Chondrocyte (in vitro differentiated cells): ENCODE measurements at places on chromosomes 11 and 22. TPM values are rescaled to one million over a fixed set of nuclear protein-coding genes. Genes with fewer than 3 reads are reported as not detected.

DNA sequence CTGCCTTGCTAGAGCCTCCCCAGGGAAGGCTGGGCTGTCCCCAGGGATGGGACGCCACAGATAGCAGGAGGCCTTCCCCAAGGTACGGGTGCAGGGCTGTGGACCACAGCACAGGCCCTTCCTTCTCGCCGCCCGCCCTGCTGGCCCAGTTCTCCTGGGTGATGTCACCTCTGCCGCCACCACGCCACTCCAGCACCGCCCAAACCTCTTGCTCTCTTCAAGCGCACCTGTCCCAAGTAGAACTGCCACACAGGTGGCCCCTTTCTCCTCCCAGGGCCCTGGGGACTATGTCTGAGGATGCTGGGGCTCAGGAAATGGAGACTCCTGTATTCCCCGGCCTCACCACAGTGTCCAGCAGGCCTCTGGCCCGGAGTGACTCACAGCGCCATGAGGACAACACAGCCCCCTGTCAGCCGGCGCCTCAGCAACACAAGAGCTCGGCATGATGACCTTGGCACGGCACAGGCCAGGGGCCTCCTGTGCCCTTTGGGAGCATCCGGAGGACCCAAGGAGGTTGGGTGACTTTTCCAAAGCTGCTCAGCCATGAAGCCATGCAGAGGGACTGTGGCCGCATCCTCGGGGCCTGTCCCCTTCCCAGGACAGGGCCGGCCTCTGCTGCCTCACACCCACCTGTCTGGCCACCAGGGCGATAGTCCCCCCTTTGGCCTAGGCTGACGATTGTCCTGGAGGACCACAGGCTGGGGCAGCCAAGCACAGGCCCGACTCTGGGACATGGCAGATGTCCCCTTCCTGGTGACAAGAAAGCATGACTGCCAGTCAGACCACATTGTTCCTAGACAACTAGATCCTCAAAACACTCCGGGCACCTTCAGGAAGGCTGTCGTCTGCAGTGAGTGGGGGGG is 1023.5 kb downstream of the BRD1 start:
- no peak overlapping the region for H3K4me3 ChIP-seq
- DNase-seq: no peak
- H3K27me3 ChIP-seq: peaks cover 2% of the 10 kb centered on the region
- no peak overlapping the region for H3K27ac ChIP-seq
- no peaks in the 10 kb centered on the region for H3K36me3 ChIP-seq

- no peaks in the 10 kb centered on the region for H3K27me3 ChIP-seq
- H3K4me3 ChIP-seq: no peak overlapping the region
- no peak for DNase-seq
- H3K36me3 ChIP-seq: no peaks in the 10 kb centered on the region
- H3K4me1 ChIP-seq: peaks cover 9% of the 10 kb centered on the region
Measured at GRCh38 chr11:94243571-94244515, 60.5 kb upstream of the IZUMO1R start.

DNA sequence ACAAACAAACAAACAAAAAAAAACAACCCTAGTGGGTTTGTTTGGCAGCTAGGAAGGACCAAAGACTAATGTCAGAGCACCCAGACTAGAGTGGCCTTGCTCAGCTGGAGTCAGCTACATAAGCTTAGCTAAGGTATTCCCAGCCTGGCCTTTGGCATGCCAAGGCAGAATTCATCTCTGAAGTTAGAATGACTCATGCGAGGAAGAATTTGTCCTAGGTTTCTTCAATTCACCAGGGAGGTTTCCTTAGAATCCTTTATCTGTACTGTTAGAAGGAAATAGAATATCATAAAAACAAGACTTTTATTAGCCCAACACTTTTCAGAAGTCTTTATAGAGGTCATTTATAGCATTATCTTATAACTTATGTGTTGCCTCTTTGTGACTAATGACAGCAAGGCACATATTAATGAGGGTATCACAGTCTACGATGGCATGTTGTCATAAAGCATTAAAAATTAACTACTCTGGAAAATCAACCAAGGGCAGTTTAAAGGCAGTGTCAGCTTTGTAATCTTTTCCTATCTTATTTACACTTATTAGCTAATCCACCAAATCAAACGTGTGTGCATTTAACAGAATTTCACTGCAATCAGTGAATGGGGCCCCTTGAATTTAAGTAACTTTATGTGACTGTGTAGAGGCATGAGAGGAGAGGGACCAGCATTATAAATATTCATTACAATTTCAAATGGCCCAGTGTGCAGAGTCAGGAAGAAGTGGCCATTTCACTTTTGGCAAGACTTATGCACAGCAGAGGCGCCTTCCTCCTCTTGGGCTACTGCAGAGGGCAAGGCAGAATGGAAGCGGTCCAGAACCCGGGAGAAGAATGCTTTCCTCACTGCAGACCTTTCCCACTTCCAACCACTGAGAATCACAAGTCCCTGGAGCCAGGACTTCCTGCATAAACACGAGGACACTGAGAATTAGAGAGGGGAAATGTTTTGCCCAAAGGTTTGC is 36.3 kb downstream of the SLC5A1 start:
- H3K27ac ChIP-seq: no peak overlapping the region
- H3K36me3 ChIP-seq: no peaks in the 10 kb centered on the region
- no peak overlapping the region for H3K4me3 ChIP-seq
- DNase-seq: no peak
- H3K27me3 ChIP-seq: peaks cover 16% of the 10 kb centered on the region
- H3K4me1 ChIP-seq: peaks cover 13% of the 10 kb centered on the region

DNA sequence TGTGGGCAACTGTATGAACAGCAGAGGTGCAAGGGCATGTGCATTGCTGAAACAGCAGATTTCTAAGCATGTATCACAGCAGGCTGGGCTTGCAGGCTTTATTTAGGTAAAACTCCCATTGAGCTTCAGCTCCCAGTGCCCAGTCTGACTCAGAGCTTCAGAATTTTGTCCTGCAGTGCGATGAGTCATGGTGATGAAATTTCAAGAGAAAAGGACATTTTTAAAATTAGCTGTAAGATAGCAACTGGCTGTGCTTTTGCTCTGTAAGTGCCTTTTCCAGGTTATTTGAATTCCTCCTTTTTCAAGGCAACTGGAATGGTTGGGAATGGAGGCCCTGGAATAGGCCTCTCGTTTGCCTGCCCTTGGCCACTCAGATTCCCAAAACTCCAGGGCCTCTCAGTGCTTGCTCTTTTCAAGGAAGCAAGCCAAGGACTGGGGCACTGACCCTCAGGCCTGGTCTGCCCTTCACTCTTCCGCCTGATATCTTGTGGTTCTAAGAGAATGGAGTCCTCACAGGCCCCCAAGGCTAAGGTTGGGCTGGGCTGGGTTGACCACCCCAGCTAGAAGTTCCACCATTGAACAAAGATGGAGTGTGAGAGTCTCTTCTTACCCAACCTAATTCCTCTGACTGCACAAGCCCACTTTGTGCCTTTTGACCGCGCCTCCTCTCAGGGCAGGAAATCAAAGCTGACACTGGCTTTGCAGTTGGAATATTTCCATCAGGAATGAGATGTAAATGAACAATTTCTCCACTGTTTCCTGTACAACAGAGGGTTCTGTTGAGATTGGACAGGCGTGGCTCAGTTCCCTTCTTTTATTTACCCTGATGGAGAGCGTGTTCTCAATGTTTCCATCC is 59.5 kb upstream of the PRSS23 start:
- no peaks in the 10 kb centered on the region for H3K36me3 ChIP-seq
- no peak overlapping the region for H3K4me3 ChIP-seq
- peak overlapping the region; percentile 100 for H3K27ac ChIP-seq

DNA sequence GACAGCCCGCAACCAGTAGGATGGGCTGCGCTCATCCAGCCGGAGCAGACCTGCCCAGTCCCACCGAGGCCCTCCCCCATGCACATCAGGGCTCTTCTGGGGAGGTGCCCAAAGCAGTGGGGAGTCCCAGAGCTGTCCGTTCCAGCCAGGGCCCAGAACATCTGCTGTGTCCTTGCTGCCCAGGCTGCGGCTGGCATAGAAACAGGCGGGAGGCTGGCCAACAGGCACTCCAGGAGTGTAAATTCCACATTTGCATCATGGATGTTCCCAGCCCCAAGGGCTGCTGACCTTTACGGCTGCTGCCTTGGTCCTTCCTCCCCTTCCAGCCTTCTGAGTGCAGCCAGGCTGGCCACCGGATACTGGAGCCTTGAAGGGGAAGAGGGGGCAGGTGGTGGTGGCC is 30.0 kb upstream of the SYT7 start:
- no peak overlapping the region for H3K4me3 ChIP-seq
- no peak for DNase-seq
- H3K36me3 ChIP-seq: no peaks in the 10 kb centered on the region
- H3K27ac ChIP-seq: no peak overlapping the region
- H3K27me3 ChIP-seq: peaks cover 18% of the 10 kb centered on the region

GRCh38 chr11:122714484-122714883 is 59.0 kb downstream of the UBASH3B start:
- no peak overlapping the region for H3K4me3 ChIP-seq
- no peaks in the 10 kb centered on the region for H3K36me3 ChIP-seq
- H3K27me3 ChIP-seq: no peaks in the 10 kb centered on the region
- DNase-seq: no peak
- peaks cover 39% of the 10 kb centered on the region for H3K4me1 ChIP-seq

DNA sequence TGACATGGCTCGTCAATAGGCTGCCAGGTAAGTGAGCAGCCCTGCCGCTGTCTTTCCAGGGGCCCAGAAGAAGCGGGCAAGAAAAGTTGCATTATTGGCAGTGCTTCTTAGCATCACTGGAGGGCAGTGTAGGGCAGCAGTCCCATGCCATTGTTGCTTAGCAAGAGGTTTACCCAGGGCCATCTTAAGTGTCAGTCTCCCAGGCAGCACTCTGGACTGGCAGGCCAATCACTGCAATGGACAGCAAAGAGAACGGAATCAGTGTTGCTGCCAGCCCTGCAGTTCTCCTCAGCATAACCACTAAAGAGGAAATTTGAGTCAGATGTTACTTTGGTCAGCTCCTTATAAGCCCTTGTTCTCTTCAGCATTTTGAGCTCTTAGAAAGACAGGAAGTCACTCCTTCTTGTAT is 13.4 kb upstream of the GRK2 start:
- H3K27ac ChIP-seq: no peak overlapping the region
- peaks cover 12% of the 10 kb centered on the region for H3K4me1 ChIP-seq
- no peak overlapping the region for H3K4me3 ChIP-seq
- no peaks in the 10 kb centered on the region for H3K27me3 ChIP-seq
- peaks cover 60% of the 10 kb centered on the region for H3K36me3 ChIP-seq

DNA sequence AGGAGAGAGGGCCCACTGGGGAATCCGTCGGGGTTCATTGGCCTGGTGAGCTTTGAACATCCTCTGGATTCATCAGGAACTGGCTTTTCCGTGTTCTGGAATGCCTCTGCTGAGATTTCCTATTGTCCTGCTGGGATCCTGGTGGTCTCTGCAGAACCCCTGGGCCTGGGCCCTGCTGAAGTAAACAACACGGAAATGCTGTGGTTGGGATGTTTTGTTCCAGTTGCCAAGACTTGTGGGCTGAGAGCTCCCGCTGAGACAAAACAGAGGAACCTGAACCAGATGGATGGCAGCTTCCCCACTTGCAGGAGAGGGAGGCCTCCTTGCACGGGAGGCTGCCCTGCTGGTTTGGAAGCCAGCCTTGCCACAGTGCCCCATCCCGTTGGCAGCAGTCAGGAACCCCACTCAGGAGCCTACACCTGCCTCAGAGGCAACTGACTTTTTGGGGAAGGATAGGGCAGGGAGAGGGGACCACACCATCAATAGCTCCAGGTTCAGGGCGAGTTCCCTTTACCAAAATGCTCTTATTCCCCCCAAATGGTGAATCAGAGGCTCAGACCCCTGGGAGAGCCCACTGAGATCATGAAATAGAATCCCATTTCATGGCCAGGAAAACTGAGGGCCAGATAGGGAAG is 60.7 kb downstream of the LRRC32 start:
- no peak overlapping the region for H3K27ac ChIP-seq
- no peaks in the 10 kb centered on the region for H3K27me3 ChIP-seq
- H3K4me3 ChIP-seq: no peak overlapping the region
- H3K4me1 ChIP-seq: peaks cover 47% of the 10 kb centered on the region
- DNase-seq: no peak

- H3K4me3 ChIP-seq: no peak overlapping the region
- H3K4me1 ChIP-seq: no peaks in the 10 kb centered on the region
- H3K27me3 ChIP-seq: peaks cover 2% of the 10 kb centered on the region
- no peaks in the 10 kb centered on the region for H3K36me3 ChIP-seq
- DNase-seq: no peak
Measured at GRCh38 chr22:17475318-17476230, 87.7 kb upstream of the SLC25A18 start.

DNA sequence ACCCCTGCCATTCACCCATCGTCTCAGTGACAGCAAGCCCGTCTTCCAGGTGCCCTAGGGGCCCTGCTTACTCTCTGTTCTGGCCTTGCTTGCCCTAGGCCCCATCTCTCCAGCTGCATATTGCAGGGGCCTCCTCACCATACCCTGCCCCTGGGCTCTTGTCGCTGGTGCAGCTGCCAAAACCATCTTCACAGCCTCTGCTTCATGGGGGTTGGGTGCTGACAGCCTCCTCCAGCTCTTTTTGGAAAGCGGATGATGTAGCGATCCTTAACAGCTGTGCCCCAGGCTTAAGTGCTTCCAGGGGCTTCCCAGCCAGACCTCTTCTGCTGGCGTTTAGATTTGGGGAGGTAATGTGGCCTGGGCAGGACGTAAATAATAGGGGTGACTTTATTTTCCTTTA is 61.2 kb upstream of the SUSD2 start:
- no peak overlapping the region for H3K27ac ChIP-seq
- H3K36me3 ChIP-seq: peaks cover 21% of the 10 kb centered on the region
- H3K27me3 ChIP-seq: no peaks in the 10 kb centered on the region

DNA sequence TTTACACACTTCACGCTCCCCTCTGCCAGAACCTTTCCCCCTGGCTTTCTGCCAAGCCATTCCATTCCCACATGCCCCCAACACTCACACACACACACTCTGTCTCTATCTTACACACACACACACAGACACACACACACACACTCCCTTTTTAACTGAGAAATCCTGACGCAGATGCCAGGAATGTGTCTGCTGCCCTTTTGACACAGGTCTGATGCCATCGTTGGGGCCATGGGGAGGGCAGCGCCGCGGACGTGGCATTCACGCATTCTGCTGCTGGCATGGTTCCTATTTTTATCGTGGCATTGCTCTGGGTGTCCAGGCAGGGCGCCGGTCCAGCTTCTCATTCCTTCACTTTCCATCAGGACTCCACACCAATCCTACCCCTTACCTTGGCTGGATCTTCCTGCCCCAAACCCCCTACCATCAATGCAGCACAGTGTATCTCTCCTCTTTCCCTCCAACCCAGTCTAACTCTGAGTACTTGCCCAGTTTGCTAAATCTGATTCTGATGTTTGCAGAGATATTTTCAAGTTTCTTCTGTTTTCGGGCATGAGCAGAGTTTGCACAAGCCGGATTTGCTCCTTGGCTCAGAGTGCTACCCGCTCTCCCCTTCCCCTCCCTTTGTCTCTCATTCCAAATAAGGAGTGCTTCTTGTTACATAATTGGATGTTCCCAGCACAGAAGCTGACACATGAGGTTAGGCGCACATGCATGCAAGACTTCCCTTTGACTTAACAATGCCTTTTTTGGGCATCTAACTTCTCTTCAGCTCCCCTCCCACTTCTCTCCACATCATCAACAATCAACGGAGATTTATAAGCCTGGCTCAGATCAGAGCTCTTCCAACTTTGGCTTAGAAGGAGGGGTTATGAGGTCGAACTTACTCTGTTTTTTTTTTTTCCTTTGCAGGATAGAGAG is 18.8 kb downstream of the SNX19 start:
- H3K36me3 ChIP-seq: peaks cover 32% of the 10 kb centered on the region
- H3K4me3 ChIP-seq: peak overlapping the region; percentile 35
- peak overlapping the region; percentile 96 for H3K27ac ChIP-seq
- peaks cover 35% of the 10 kb centered on the region for H3K4me1 ChIP-seq

Gene HOATZ
- total RNA-seq: not detected in 3 replicates

Gene PLAAT4
- total RNA-seq: 1.8 to 3.0 TPM (median 2.5 TPM) in 3 replicates

Gene SLC22A12
- not detected in 3 replicates for total RNA-seq

Gene CCDC116
- total RNA-seq: 0.44 to 0.85 TPM (median 0.47 TPM) in 3 replicates

Gene FAM76B
- 16.5 to 22.5 TPM (median 19.5 TPM) in 3 replicates for total RNA-seq
